ENCODE measurements at places on chromosomes 7 and 10.

DNA sequence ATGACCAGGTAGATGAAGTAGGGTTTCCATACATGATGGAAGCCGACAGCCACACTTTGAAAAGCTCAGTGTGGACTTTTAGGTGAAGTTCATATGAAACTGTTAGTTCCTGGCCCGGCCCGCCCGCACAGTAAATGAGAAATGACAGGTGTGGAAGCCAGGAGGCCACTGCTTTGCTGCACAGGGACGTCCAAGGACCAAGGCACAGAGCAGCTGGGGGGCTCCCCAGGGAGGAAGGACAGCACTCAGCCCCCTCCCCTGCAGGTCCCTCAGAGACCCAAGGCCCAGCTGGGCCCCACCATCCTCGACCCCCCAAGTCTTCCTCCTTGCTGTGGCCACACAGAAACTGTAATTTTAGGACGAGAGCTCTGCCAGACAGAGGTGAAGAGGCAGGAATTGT is 219.2 kb downstream of the PTPRN2 start:
- DNase-seq, result no peak

GRCh38 chr7:69599286-69599954 is 1.1 kb downstream of the AUTS2 start:
- DNase-seq, result no peak

- peak; percentile 39 for DNase-seq
Observed at GRCh38 chr10:110556969-110557601, 10.4 kb upstream of the SMC3 start.

DNA sequence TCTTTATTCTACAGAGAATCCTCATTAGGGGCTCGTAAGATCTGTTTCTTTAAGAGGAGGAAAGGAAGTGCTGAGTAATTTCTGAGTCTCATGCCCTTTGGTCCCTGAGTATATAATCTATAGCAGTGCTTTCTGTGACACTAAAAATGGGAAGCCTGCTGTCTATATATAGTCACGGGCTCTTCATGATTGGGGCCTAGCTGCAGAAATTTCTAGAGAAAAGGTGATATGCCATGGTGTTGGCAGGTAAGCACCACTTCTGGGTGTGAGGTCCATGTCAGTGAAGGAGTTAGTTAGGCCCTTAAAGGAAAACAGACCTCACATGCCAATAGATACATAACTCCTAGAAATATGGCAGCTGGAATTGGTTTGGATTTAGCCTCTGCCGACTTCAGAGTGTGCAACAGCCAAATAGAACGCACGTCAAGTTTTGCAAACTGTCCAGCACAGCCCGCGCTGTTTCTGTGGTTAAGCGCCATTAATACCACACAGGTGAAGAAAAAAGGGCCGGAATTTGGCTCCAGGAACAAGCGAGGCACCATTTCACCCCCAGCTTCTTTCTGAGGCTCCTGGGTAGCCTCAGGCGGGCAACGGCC is 123.2 kb downstream of the TACC2 start:
- no peak for DNase-seq

GRCh38 chr10:92010047-92010735 is 86.6 kb downstream of the BTAF1 start:
- DNase-seq, result no peak

GRCh38 chr7:152588350-152588749 is 87.6 kb downstream of the XRCC2 start:
- DNase-seq, result no peak

- DNase-seq, result no peak
Observed at GRCh38 chr7:157785486-157786186, 448.8 kb downstream of the DNAJB6 start.

DNA sequence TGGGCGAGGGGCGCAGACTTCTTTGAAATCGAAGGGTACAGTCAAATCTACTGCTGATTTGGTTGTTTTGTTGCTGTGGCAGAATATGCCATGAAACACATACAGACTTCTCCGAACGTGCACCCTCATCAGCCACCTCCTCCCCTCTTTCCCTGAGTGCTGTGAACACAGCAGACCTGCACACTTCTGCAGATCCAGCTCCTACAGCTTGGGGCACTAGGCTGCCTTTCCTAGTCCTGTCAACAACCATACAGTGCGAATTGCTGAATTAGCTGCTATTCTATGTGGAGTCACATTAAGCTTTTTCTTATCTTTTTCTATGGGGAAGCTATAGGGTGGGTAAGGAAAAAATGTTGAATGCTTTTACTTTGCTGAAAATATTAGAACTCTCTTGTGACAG is 57.5 kb downstream of the COL17A1 start:
- no peak for DNase-seq

GRCh38 chr10:15202639-15203038 is 34.1 kb upstream of the NMT2 start:
- no peak for DNase-seq

DNA sequence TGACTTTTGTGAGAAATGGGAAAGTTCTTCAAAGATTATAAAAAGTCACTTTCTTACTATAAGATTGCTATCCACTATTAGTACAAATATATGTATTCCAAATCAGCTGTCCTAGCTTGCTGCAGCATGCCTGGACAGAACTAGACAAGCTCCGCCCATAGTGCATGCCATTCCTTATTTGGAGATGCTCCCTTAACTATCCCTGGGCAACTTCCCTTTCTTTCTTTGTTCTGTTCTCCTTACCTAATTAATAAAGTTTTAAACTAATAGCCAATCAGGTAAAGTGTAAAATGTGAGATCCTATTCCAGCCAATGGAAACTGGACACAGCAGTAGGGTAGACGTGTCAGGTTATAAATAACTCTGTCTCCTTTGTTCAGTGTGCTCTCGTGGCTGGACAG is 281.9 kb downstream of the CAMK1D start:
- DNase-seq, result no peak

DNA sequence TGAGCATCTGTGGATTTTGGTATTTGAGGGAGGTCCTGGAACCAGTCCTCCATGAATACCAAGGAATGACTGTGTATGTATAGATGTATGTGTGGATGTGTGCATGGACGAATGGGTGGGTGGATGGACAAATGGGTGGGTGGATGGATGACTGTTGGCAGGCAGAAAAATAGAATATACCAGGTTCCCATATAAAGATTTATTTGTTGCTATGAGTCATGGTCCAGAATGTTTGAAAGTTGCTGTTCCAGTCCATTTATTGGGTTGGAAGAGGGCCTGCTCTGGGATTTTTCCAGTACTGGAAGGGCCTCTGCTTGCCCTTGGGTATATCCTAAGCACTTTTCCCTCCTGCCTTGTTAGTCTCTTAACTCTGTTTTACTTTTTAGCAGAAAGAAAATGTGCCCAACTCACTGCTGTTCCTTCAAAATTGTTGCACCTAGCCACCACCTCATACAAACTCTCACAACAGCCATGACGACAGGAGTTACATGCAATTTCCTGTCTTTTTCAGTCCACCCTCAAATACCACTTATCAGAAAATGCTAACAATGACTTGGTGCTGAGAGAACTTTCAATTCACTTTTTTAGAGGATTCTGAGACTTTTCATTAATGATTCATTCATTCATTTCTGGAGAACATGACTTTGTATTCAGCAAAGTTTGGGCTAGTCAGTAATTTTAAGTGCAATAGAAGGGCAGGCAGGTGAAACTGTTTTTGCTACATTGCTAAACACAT is 108.1 kb downstream of the EEPD1 start:
- DNase-seq, result no peak

GRCh38 chr7:55532150-55532917 is 40.0 kb downstream of the VOPP1 start:
- no peak for DNase-seq

GRCh38 chr10:67836488-67836887 is 1.5 kb downstream of the DNAJC12 start:
- DNase-seq, result no peak

DNA sequence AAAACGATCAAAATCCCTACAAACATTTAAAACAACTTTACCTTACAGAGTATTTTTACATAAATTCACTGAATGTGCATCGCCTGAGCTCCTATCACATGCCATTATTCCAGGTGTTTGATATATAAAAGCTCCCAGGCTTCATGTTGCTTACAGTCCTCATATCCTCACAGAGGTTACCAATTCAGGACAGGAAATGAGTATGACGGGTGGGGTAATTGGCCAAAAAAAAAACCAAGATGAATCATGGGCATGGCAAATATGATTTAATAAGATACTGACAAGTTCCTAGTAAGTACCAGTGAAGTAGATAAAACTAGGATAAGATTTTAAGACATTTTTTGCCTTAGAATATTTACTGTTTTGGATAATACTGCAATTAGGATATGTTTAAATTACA is 135.8 kb downstream of the KMT2E start:
- DNase-seq, result no peak

DNA sequence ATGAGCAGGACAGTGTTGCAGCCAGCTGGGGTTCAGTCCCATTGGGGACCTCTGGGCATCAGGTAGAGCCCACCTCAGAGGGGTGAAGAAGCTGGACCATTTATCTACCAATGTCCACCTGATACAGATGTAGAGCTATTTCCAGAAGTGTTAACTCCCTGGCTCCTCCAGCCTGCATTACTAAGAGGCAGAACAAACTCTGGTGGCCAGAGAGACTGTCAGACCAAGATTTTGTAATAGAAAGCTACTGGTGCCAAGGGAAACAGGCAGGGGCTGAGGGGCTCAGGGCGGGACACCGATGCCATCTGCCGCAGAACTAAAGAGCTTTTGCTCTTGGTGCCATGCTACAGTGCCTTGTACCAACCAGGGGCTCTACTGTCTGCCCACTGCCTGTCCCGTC is 268.2 kb upstream of the HABP2 start:
- DNase-seq, result no peak

- no peak for DNase-seq
Observed at GRCh38 chr7:74379938-74380337, 73.8 kb upstream of the GTF2IRD1 start.

GRCh38 chr7:134419085-134419484 is 39.8 kb downstream of the AKR1B1 start:
- DNase-seq, result no peak

GRCh38 chr10:24857031-24857725 is 95.2 kb downstream of the PRTFDC1 start:
- DNase-seq, result no peak

DNA sequence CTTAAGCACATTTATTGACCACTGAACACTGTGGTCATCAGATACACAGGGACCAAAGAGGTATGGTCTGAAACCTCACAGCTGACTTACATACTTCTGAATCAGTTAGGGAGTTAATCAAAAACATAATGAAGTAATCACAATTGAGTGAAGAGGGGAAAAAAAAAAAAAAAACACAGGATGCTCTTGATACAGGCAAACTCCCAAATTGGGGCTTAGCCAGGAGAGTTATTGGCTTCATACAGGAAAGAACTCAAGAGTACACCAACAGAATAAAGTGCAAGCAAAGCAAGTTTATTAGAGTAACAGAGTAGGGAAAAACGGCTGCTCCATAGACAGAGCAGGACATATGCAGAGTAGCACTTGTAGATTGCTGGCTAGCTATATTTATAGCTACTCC is 917.0 kb downstream of the CNTNAP2 start:
- DNase-seq, result no peak

- no peak for DNase-seq
Observed at GRCh38 chr7:144780071-144780608, 55.7 kb downstream of the TPK1 start.

DNA sequence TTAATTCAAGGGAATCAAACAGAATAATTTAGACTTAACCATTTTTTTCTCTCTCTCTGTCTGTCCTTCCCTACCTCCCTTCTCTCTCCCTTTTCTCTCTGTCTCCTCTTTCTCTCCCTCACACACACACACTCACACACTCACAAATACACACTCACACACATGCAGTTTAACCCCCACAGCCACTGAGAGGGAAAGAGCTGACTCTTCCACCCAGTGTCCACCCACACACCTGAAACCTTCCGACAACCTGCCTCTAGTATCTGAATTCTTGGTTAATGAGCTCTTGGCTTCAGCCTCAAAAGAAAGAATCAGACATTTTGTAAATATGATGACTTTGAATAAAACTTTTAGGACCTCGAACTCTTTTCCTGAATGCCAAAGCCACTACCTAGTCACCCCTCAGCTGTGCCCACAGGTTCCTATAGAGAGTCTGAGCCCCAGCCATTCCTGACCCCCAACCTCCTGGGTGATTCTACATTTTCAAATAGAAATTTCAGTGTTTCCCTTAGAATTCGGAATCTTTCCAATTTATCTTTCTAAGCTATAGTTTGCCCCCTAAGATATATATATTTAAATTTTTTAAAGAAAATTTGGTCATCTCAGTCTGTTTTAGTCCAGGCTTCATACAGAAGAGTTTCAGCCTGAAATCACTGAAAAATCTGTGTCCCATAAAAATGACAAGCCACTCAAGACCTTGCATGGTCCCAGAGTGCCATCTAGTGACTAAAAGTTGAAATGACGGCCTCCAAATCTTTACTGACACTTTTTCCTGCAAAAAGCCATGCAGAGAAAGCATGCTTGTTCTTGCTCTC is 202.8 kb downstream of the IPMK start:
- DNase-seq, result no peak

DNA sequence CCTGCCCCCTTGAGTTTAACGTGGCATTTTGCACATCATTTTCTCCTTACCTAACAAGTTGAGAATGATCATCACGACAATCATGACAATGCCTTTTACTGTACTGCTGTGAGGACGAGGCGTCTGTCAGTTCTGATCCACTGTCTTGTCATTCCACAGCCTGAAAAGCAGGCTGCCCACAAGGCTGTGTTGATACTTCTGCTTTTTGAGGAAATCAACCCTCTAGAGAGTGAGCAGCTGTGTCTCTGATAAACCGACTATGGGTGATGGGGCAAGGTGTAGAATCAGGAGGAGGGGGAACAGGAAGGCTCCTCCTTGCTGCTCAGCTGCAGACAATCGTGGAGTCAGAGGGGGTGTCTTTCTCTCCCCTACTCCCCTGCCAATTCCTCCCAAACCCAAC is 30.6 kb upstream of the C10orf120 start:
- DNase-seq, result no peak

GRCh38 chr10:124150807-124151417 is 57.5 kb upstream of the CHST15 start:
- DNase-seq, result no peak

DNA sequence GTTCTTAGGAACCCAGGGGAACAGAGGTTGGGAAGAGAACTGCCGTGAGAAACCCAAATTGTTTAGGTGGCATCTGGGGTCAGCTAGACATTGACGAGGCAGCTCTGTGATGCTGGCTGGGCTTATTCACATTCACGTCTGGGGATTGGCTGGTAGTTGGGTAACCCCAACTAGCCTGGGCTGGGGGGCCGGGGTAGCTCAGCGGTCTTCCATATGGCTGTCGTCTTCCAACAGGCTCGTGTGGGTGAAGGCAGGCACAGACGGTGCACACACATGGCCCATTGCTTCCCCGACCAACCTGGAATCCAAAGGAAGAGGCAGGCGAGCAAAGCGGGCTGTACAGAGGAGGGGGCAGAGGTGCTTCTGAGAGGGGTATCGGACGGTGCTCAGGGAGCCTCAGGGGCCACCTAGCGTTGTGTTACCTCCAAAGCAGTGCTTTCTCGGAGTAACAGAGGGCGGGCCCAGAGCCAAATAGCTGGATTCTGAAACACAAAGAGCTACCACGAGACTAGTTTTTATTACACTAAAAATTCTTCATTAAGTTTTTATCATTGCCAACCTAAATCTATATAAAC is 34.5 kb downstream of the MKI67 start:
- DNase-seq, result no peak

DNA sequence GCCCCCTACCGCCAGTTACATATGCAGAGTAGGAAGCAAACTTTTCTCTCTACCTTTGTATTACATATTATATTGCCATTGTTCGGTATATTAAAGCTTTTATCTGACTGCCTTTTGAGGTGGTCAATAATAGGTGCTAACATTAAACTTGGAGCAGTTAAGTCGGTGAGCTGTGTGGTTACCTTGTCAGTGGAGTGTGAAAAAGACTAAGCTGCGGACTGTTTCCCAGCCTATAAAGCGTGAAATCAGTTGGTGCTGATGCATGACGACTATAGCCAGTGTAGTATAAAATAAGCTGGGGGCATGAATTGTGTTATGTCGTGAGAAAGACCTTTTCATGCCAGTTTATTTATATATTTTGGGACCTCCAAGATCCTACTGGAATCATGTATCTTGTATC is 33.7 kb downstream of the R3HCC1L start:
- DNase-seq, result no peak

Measured in stimulated activated CD4-positive, alpha-beta T cell treated with anti-CD3 and anti-CD28 coated beads, TNF-alpha, amount 100 ng/mL, for 1 hour (primary cell).